ENCODE measurements at places on chromosomes 5 and 9. TPM values are rescaled to one million over a fixed set of nuclear protein-coding genes. Genes with fewer than 3 reads are reported as not detected.

The FGF1 gene
- not detected for total RNA-seq

The NFIB gene
- 160 TPM for total RNA-seq

The CCDC183 gene
- total RNA-seq = 0.37 TPM

The KCNV2 gene
- total RNA-seq = not detected

The SMIM3 gene
- 0.97 TPM for total RNA-seq

The MBLAC2 gene
- total RNA-seq = 5.3 TPM

The ZNF879 gene
- total RNA-seq = 3.7 TPM

The TOR2A gene
- total RNA-seq = 19.3 TPM

The SLC4A9 gene
- total RNA-seq = not detected

The FAM221B gene
- total RNA-seq = not detected

The IL7R gene
- 1.2 TPM for total RNA-seq

The SH3RF2 gene
- 0.84 TPM for total RNA-seq
